ENCODE measurements at places on chromosomes 7 and 10.

DNA sequence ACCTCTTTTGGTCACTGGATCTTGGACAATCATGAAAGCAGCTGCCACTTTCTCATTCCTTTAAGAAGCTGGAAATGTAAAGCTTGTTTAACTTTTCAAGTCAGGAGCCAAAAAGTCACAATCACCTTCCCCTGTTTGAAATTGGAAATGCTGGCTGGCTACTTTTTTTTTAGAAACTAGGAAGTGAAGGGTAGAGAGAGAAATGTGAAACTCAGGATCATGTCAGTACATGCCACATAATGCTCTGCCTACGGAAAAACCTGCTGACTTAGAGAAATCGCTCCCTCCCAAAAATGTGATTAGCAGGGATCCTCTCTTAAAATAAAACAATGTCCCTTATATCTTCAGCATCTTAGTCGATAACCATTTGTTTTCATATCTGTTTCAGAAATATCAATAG lies 188.4 kb upstream of the C7orf33 start:
- no peak for DNase-seq

DNA sequence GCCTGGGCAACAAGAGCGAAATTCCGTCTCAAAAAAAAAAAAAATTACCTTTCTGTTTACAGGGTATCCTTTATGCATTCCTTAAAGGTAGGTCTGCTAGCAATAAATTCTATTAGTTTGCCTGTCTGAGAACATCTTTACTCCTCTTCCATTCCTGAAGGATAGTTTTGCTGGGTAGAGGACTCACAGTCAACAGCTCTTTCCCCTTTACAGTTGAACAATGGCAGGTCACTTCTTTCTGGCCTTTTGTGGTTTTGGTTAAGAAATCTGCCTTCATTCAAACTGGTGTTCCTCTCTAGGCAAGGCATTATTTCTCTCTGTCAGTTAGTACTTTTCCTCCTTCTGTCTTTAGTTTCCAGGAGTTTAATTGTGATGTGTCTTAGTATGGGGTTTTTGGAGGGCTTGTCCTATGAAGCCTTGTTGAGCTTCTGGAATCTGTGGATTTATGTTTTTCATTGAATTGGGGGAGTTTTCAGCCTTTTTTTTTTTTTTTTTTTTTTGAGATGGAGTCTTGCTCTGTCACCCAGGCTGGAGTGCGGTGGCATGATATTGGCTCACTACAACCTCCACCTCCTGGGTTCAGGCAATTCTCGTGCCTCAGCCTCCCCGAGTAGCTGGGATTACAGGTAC lies 4.8 kb upstream of the DNAAF5 start:
- DNase-seq: no peak

- DNase-seq: no peak
These were observed 9.8 kb downstream of the IGFBP3 start for GRCh38 chr7:45911311-45911710.

DNA sequence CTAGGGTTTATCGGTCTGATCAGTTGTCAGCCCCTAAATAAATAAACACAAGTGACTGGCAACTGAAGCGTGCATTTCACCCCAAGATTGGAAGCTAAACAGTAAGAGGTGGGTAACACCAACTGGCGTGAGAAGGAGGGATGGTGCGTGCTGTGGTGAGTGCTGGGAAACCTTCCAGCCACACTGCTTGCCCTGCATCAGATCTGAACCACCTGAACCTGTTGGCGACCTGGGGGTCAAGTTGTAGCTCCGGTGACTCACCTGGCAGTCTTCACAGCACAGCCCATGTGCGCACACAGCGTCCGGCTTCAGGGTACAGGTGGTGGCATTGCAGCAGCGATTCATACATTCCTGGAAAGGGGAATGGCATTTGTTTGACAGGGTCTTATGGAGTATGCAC lies 170.1 kb downstream of the FANK1 start:
- DNase-seq: no peak

GRCh38 chr7:111730476-111731300 lies 168.4 kb upstream of the IMMP2L start:
- peak; percentile 32 for DNase-seq

DNA sequence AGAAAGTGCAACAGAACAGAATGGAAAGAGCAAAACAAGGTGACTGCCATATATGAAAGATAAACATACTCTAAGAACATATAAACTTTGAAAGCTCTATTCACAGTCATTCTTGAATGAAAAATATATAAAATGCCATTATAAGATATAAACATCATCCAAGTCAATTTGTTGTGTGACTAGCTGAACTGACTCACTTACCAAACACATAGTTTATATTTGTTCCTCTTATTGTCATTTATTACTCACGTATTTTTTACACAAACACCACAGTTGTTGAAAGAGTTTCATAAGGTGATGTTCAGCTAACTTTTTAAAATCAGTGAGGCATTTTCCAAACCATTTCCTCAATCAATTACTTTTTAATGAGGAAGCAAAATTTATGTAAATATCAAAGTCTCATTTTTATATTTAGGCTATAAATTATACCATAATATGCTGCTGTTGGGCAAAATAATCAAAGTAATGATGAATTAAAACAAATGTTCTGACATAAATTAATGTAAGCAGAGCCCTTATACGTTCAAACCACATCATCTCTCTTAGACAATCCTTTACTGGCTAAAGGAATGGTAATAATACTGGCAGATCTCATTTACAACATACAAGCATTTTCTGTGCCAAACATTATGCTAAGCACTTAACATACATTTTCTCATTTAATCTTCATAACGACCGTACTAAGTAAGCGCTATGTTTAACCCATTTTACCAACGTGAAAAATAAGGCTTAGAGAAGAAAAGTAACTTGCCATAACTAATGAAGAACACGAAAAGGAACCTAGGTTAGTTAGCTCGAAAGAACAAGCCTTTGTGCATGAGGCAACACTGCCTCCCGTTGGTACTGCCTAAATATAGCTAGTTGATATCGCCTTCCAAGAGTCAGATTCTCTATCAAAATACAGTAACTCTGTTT lies 7.3 kb downstream of the LRRN3 start:
- DNase-seq: no peak

DNA sequence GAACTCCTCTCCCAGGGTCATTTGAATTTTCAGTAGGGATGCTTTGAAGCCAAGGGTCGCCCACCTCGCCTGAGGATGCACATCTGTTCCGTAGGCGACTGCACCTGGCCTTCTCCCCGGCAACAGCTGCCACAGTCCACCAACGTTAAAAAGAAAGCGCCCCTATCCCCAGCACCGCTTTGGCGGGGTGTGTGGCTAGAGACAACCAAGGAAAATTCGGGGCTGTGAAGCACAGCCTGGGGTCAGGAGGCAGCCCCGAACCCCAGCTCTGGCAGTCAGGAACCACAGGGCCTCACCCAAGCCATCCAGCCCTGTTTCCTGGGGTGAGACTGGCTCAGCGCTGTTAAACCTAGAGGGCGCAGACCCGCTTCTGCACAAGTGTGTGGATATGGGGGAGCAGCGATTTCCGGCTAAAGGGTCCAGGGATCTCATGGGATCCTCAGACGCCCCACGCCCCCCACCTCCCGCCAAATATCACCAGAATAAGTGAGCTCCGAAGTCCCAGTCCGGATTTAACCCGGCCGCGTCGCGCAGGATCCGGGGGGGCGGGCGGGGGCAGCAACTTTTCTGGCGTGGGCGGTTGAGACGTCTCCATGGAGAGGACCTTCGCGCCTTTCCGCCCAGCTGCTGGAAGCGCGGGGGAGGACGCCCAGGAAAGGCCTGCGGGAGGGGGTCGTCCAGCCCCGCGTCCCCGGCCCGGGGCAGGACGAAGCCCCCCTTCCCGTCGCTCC lies 822 bp downstream of the ZC3HAV1L start:
- DNase-seq: peak; percentile 36

DNA sequence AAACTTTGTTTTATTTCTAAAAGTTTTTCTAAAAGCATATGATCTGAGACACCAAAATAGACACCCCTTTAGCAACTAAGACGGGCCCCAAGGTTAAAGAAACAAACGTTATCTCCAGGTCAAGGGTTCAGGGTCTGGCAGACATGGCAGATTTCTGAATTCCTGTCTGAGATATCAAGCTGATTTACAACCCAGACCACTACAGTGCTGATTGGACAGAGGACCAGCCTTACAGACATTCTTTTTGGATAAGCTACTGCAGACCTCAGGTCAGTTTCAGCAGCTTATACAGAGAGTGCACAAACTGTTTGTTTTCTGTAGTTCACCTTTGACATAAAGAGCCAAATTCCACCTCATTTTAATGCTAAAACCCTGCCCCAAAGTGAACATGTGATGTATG lies 34.8 kb downstream of the SVOPL start:
- no peak for DNase-seq

DNA sequence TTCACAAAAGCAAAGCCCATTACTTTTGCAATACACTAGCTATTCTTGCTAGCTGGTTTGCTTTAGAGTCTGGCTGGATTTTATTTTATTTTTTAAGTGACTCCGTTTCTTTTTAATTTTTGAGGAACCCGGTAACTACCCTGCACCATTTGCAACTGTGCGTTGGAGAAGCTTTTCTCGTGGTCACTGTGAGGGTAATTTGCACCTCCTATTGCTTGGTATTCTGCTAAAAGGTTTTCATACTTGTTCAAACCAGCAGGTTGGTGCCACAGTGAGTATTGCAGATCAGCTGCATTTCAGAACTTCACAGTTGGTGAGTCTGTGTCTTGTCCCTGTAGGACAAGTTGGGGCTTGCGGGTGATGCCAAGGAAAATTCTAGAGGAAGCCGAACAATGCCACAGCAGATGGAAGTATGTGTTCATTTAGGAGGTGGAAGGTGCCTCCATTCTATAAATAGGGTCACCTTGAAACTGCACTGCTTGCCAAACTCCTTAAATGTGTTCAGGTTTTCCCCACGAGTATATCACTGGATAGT lies 3.9 kb upstream of the NMT2 start:
- DNase-seq: no peak

DNA sequence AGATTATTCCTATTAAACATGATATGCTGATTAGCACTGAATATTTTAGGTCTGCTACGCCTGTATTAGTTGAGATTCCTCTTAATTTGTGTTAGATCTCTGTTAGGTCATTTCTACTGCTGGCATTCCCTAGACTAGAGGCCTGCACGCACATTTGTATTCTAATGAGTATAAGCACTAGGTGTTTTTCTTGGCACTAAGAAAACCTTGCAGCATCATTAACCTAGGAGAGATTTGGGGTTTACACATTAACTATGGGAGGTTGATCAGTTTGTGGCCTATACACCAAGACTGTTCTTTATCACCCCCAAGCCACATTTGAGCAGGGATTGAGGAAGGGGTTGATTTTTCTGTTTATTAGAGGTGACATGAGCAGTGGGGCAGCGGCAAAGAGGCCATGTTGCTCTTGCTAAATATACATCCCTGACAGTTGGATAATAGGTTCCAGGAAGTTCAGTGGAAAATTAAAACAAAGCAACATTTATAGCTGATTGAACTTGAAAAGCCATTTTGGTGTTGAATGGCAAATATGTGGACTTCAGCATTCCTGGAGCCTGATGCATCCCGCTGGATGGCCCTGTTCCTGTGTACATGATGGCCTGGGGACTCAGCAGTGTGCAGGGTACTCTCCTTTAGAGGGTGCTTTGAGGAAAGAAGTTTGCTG lies 65.2 kb downstream of the GBF1 start:
- peak; percentile 28 for DNase-seq

- no peak for DNase-seq
These were observed 66.4 kb upstream of the IFRD1 start for GRCh38 chr7:112383671-112384417.

- DNase-seq: no peak
These were observed 23.4 kb upstream of the GRB10 start for GRCh38 chr7:50806143-50806542.

DNA sequence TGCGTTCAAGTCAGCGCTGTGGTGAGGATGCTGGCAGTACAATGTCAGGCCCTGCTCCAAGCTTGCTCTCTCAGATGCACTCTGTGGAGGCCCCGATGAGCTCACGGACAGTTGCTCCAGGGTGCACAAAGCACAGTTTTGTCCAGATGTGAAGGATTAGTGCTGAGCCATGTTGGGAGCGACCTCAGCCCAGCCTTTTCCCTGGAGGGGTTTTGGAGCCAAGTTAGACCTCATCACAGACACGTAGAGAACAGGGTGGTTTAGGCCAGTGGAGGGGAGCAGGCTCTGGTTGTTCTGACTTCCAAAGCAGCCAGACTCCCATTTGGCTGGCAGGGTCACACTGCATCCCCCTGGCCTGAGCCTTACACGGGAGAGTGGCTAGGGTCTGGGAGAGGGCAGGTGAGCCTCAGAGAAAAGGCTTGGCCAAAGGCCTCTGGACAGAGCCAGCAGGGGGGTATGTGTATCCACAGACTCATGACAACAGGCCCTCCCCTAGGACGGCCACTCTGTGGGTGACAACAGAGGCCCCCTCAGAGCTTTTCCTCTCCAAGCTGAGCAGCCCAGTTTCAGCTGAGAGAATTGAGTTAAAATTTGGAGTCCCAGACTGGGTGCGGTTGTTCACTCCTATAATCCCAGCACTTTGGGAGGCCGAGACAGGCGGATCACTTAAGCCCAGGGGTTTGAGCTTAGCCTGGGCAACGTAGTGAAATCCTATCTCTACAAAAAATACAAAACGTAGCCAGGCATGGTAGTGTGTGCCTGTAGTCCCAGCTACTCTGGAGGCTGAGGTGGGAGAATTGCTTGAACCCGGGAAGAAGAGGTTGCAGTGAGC lies 4.7 kb downstream of the PLAC9 start:
- DNase-seq: no peak

DNA sequence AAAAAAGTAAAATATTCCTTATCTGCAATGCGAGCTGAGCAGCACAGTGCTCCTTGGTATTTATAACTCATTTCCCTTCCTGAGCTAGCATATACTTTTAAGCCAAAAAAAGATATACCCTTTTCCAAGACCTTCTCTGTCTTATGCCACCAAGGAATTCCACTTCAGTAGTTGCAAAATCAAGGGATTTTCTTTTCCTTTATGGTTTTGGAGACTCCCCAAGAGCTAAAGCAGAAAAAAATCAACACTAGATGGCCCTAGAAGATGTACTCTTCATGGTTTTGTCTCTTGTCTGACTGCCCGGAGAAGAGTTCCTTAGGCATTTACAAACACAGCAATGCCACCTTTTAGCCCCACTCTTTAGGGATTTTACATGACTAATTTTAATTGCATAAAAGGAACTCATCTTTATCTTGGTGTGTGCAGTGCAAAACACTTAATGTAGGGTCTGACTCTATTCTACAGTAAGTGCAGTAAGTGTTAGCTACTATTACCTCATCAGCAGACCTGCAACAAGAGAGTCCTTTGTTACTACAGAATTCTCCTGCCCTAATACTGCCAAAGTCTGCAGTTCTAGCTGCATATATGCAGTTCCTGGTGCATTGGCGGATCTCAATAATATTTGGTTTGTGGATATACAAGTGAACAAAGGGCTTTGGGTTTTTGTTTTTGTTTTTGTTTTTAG lies 443.3 kb downstream of the GFRA1 start:
- peak; percentile 6 for DNase-seq

DNA sequence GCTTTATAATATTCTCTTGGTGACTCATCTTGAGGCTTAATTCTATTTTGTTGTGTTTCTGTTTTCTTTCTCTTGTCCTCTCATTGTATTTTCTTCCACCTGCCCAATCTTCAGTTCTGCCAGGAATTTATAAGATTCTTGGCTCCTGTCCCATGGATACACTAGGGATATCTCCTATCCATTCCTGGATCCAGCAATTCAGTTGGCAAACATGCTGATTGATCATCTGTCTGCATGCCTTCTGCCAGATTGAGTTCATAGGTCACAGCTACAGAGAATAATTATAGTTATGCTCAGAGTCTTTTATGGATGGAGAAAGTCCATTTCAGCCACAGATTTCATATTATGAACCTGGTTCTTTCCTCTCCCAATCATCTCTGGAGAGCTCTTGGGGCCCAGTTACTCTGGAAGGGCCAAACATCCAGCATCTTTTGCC lies 140.4 kb upstream of the MAGI2 start:
- no peak for DNase-seq

- DNase-seq: no peak
These were observed 204.0 kb downstream of the BAMBI start for GRCh38 chr10:28881171-28881882.

- DNase-seq: peak; percentile 36
These were observed 169.4 kb downstream of the ARHGAP12 start for GRCh38 chr10:31759124-31759798.

All from 8988T (cell line).